ENCODE measurements at places on chromosomes 5 and 9.

GRCh38 chr5:63573380-63573779, 388.9 kb downstream of the HTR1A start:
- DNase-seq: no peak

GRCh38 chr9:129725795-129726251, 27.0 kb downstream of the PTGES start:
- DNase-seq: peak; percentile 48

DNA sequence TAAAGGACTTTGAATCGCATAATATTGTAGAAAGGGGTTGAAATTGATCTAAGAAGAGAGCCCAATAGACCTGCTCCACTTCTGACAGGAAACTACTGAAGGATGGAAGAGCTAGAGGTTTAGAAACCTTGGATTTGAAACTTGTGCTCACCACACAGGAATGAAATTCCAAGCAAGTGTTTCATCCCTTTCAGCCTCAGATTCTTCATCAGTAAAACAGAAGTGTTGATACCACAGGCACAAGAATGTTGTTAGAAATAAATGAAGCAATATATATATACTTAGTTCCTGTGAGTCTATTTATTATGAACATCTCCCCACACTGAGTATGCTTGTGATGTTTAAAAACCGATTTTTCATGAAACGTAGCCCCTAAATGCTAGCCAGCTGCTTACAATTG, 43.8 kb downstream of the PRRC1 start:
- DNase-seq: peak; percentile 67

DNA sequence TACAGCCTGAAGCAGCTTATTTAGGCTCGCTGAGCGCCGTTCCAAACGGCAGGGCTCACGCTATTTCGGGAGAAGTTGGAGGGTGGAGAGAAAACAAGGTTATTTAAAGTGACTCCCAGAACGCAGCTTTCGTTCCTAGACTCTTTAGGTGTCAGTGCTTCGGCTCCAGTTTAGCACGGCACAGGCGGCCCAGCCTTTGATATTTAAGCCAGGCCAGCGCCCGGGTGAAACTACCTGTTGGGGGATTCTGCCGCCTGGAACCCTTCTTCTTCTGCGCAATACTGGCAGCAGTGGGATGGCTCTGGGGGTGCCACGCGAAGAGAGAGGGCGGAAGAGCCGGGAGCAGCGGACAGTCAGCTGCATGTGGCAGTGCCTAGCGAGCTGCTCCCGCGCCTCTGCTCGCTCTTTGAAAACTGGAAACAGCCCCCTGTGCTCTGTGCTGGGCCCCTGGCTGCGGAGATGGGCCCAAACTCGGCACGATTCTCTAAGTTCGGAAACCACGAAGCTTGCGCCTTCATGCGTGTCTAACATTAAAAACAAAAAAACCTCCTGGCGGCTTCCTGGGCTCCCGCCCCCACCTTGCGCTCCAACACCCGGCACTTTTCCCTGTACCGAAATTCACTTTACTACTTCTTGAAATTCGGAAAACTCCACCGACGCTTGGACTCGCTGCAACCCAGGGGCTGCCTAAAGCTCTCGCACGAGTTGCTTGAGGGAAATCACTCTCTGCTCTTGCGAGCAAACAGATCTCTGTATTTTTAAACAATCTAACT, 34.6 kb upstream of the NFIB start:
- DNase-seq: no peak

GRCh38 chr5:93164690-93165089, 416.3 kb downstream of the NR2F1-AS1 start:
- DNase-seq: peak; percentile 75

DNA sequence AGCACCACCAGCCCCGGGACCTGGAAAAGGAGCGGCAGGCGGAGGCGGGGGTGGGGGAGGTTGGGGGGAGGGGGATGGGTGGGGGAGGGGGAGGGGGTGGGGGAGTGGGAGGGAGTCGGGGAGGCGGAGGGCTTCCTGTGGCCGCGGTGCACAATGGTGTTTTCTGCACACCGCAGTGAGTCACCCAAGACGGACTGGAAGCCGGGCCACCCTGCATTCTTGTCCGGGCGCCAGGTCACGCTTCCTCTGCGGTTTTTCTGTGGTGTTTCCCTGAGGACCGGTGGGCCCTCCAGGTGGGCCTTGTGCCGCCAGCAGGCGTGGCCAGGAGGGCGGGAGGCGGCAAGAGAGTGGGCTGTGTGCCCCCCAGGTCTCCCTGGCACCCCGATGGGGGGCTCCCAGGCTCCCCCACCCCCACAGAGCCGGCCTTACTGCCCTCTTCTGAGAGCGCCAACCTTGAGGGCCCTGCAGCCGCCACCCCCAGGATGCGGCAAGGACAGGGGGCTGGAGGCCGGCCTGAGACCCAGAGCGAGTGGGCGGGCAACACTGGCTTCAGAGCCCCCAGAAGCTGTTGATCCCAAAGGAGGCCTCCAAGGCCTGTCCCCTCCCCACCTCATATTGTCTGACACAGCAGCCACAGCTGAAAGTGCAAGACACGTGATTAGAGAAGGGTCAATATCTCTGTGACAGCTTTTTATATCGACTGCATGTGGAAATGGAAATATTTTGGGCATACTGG, 11.1 kb downstream of the EXD3 start:
- peak; percentile 78 for DNase-seq

- DNase-seq: no peak
Measured at GRCh38 chr5:98050583-98050982, 722.9 kb upstream of the RGMB start.

DNA sequence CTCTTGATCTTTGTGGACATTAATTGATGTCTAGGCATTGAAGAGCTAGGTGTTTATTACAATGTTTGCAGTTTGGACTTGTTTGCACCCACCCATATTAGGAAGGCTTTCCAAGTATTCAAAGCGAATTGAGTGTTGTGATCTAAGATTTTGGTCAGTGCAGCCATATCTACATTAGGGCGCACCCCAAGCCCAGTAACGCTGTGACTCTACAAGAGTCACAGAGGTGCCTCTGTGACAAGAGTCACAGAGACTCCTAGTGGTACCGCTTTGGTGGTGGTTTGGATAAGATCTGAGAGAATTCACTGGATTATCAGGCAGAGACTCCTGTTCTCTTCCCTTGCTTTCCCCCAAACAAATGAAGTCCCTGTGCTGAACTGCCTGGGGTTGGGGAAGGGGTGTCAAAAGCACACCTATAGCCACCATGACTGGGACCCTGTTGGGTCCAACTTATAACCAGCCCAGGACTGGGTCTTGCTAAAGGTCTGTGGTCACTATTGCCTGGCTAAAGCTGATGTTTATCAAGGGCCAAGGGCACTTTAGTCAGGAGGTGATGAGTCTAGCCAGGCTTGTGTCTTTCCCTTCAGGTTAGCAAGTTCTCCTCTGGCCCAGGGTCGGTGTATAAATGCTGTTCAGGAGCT, 114.1 kb upstream of the RIOK2 start:
- peak; percentile 49 for DNase-seq

DNA sequence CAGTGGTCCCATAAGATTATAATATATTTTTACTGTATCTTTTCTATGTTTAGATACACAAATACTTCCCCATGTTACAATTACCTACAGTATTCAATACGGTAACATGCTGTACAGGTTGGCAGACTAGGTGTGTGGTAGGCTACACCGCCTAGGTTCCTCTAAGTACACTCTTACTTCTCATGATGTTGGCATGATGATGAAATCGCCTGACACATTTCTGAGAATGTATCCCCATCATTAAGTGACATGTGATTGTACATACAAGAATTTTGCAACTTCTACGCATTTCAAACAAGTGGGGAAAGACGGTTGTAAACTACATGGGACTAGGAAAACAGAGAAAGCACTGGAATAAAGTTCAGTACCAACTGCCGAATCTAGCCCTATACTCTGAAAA, 53.3 kb downstream of the SETX start:
- DNase-seq: no peak

DNA sequence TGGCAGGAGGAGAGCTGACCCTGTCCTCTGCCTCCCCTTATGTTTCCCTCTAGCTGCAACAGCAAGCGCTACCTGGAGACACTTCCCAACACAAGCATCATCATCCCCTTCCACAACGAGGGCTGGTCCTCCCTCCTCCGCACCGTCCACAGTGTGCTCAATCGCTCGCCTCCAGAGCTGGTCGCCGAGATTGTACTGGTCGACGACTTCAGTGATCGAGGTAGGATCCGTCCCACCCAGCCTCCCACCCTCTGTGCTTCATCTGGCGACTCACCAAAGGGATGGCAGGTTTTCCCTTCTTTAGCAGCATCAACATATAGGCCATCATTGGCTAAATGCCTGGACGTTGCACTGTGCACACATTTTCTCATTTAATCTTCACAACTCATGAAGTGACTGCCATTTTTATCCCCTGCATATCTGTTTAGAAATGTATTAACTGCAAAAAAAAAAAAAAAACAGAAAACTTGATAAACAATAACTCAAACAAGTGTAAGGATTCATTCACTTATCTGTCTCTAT, 116.2 kb upstream of the SAP30L start:
- DNase-seq: no peak

DNA sequence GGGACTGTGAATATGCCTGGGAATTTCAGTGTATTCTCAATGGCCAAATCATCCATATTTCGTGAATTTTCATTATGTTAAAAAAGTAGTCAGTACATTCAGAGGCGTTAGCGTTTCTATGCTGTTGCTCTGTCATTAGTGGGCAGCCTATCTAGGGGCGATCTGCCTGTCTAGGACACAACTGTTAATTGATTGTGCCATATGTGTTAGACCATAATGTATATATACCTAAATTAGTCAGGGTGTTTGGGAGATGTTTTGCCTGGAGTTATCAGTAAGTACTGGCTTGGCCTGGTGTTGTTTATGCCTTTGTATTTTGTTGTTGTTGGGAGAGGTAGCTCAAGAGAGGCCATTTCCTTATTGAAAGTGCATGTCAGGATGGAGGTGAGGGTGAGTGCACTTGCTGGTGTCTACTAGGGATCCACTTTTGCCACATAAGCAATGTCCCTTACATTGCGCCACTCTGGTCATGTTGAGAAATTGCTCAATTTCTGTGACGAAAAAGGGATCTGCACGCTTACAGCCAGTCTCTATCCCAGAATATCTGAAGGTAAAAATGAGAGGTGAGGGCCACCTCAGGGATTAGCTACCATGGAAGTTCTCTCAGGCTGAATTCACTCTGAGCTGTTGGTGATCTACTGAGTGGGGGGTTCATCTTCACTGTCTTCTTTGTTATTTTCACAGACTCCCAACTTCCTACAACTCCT, 123.3 kb downstream of the ST8SIA4 start:
- no peak for DNase-seq

- peak; percentile 55 for DNase-seq
Measured at GRCh38 chr5:38208782-38209378, 49.5 kb upstream of the EGFLAM start.

- DNase-seq: no peak
Measured at GRCh38 chr5:102700916-102701315, 54.2 kb upstream of the PAM start.

- no peak for DNase-seq
Measured at GRCh38 chr5:91420879-91421278, 37.8 kb upstream of the ARRDC3 start.

DNA sequence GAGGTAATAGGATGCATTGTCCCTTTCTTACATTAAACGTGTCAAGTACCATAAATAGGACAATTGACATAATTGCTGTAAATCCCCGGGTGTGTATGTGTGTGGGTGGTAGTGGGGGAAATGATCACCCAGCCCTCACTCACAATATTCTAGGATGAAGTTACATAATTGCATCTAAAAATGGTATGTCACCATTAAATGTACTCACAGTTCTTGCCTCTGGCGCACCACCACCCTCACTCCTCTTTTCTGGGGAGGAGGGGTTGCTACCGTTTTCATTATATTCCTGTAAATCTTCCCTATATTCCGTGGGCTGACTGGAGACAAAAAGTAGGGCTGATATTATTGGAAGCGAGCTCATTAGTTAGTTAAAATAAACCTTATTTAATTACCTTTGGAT, 563.8 kb downstream of the TLR4 start:
- no peak for DNase-seq

DNA sequence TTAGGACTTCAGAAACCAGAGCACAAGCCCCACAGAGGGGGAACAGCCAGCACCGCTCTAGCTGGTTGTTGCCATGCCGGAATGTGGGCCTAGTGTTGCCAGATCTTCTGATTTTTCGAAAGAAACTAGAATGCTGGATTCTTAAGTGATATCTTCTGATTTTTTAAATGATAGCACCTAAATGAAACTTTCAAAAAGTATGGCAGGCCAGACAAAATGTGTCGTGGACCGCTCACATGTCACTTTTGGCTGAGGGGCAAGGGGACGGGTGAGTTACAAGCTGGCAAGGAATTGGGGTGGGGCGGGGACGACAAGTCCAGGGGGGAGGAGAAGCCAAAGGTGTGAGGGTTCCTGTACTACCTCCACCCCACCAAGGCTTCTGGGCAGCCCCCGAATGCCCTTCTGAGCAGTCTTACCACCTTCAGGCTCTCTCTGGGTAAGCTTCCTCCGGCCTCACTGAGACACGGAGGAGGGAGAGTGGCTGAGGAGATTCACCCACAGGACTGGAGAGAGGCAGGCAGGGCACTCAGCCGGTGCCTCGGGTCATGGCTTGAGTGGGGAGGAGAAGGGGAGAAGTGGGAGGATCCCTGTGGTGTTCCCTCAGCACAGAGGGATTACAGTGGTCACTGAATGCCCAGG, 10.3 kb downstream of the B4GALT7 start:
- no peak for DNase-seq

DNA sequence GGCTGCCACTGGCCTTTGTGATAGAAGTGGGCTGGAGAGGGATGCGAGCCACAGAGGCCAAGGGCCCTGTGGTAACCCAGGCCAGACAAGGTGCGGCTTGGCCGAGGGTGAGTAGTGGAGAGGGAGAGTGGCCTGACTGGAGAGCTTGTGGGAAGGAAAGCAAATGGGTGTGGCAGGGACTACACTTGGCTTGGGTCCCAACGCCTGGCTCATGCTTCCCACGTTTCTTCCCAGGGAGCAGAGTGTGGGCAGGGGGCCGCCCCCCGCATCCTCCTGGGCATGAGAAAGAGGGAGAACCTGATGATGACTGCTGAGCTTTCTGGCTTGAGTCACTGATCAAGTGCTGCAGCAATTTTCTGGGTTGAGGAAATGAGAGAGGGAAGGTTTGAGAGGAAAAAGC, 95.7 kb downstream of the ANKH start:
- no peak for DNase-seq

GRCh38 chr5:149367249-149367971, 9.6 kb downstream of the PCYOX1L start:
- DNase-seq: peak; percentile 85

DNA sequence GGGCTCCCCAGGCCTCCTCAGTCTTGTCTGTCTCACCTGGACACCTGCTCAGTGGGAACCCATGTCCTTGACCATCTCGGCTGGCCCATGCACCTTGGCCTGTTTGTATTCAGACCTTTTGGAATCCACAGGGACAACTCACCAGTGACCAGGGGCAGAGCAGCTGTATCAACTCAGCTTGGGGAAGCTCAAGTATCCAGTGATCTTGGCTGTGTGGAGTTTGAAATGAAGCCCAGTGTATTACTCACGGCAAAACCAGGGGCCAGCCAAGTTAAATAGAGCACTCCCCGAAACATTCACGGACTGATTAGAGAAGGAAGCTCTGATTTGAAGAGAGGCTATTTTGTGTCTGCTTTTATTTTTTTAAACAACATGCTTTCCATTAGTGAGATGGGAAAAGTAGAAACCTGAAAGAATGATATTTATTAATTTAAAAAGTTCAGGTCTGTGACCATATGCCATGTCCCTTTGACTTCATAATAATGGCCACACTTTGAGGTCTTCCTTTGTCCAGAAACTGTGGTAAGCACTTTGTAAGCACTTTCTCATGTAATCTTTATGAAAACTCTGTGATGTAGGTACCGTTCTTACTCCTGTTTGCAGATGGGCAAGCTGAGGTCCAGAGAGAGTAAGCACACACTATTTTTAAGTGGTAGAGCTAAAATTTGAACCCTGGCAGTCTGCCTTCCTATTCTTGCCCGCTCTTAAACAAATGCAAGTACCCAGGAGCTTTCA, 656.5 kb downstream of the BNC2 start:
- DNase-seq: peak; percentile 93
